ENCODE measurements at places on chromosomes 5 and 9.

DNA sequence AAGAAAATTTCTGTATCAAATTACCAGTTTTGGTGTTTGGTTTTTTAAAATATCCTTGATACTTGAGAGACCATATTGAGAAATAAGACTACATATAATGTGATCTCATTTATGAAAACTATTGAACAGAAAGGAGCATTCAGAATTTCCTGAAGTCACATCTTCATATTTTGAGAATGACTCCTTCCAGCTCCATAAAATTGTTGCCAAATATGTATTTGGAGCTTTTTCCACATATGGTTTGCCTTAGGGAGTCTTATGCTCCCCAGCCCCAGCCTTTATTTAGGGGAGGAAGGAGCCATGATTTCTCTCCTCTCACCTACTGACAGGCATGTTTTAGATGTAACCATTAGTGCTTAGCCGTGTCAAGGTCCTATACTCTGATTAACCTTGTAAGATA, 51.1 kb downstream of the GCNT1 start:
- no peak for DNase-seq

DNA sequence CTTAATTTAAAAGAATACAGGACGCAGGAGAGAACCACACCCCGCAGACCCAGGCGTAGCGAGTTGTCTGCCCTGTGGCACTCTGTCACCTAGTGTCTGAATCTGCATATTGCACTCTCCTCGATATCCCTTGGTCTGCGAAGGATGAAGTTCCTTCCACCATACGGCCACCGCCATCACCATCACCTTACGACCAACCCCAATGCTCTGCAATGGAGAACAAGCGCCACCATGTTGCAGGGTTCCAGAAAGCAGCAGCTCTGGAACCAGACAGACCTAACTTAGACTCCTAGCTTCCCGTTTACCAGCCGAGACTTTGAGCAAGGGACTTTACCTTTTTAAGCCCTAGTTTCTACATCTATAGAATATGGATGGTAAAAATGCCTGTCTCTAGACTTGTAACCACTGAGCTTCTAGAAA, 77.4 kb upstream of the DMRT1 start:
- DNase-seq, result no peak

- no peak for DNase-seq
These were observed 11.4 kb downstream of the LAMC3 start for GRCh38 chr9:131020388-131020787.

- no peak for DNase-seq
These were observed 12.0 kb downstream of the PCDHAC2 start for GRCh38 chr5:140978260-140978659.

GRCh38 chr5:10600626-10601245, 36.9 kb downstream of the ANKRD33B start:
- no peak for DNase-seq

DNA sequence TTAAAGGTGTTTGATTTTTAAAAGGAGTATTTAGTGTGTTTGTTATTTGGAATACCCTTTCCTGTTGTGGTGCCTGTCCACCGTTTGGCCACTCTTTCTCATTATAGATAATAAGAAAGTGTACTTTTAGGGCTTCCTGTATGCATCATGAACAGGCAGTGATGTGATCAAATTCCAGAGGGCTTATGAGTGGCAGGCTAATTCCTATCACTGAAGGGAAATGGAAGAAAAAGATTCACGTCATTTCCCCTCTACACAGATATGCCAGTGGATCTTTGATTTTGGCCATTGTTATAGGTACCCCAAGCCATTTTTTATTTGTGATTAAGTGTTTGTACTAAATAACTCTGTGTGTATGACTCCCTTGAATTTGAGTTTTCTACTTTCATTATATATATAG, 37.1 kb downstream of the RPS6 start:
- no peak for DNase-seq

GRCh38 chr5:98614341-98614740, 159.1 kb upstream of the RGMB start:
- no peak for DNase-seq

DNA sequence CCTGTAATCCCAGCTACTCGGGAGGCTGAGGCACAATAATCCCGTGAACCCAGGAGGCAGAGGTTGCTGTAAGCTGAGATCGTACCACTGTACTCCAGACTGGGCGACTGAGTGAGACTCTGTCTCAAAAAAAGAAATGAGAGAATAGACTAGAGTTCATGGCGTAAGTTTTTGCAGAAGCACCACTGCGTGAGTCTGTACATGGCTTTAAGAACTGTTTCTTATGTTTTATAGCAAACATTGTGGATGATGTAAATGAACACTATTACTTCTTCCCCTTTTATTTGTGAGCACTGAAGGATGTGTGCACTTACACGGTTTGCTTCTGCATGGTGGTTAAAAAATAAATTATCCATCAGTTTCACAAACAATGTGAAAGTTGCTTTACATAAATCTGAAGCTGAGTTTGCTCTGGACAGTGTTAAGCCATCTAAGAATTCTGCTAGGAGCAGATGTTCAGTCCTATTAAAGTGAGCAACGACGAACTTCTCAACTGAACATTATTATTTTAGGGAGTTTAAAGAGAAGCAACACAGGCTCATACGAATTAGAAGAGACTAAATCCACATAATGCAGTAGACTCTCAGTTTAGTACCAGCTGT, 52.5 kb downstream of the ZFAND5 start:
- no peak for DNase-seq

DNA sequence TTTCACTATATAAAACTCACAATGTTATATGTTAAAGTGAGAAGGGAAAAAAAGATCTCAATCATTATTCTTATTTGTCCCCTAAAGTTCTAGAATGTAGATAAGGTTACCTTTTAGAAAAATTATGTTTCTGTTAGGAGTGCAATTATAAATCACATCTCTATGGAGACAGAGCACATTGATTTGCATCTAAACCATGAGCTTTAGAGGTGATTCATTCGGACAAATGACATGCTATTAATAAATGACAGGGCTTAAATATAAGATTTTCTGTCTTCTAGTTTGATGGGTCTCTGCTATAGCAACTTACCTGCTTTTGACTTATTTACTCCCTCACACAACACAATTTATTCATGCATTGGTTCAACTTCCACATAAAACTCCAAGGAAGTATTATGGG, 39.8 kb downstream of the RASEF start:
- DNase-seq, result no peak

DNA sequence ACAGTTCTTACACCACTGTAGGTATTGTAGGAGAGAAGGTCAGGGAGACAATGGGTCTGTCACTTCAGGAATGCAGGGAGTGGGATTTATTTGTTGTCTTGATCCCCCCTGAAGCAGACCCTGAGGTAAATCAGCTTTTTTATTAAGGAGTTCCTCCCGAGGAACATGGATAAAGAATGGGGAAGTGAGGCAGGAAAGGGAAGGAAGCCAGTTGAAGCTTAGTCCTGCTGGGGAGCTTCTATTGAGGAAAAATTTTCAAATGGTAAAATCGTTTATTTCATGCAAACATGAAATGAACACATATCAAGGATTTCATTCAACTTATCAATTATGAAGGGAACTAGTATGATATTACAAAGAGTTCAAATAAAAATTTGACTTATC, 318.6 kb upstream of the PIK3R1 start:
- no peak for DNase-seq

- no peak for DNase-seq
These were observed 846.6 kb downstream of the NR2F1-AS1 start for GRCh38 chr5:92734211-92734940.
